ENCODE measurements at places on chromosomes 1 and 21.

DNA sequence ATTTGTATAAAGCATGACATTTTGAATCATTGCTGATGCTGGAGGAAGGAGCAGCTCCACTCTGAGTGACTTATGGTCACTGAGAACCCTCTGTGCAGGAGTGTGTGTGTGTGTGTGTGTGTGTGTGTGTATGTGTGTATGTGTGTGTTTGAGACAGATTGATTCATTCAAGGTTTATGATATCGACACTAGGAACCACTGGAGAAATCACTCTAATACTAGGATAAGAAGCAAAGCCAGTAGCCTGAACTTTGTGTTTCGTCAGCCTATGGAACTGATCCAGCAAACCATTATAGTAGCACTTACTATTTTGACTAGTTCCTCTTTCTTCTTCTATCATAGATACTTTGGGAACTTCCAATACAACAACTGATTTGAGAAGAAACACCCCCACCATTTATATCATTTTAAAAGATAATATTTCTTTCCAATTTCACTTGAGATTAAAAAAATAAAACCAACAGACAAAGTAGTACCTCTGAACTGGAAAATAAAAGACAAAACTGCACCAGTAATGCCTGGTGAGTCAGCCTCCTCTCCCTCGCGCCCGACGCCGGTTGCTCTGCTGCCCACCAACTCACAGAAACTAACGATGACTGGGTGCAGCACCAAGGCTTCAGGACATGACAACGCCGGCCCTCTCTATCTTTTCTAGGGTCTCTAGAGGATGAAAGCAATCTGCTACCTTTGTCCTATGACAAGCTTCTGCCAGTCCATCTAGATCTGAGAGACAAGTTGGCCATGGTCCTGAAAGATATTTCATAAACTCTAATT, 20.9 kb downstream of the SLAMF1 start:
- no peak for DNase-seq

GRCh38 chr1:73635021-73635420, 563.0 kb downstream of the LRRIQ3 start:
- DNase-seq: no peak

GRCh38 chr1:4685523-4685865, 31.1 kb downstream of the AJAP1 start:
- DNase-seq: no peak

DNA sequence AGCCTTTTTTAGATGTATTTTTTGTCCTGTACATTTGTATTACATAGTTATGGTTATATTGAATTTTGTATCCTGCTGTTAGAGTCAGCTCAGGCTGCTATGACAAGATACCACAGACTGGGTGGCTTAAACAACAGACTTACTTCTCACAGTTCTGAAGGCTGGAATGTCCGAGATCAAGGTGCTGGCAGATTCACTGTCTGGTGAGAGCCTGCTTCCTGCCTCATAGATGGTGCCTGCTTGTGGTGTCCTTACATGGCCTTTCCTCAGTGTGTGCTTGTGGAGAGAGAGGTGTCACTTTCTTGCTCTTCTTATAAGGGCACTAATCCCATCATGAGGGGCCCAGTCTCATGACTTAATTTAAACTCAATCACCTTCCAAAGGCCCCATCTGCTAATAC, 23.1 kb upstream of the MYSM1 start:
- DNase-seq: no peak

DNA sequence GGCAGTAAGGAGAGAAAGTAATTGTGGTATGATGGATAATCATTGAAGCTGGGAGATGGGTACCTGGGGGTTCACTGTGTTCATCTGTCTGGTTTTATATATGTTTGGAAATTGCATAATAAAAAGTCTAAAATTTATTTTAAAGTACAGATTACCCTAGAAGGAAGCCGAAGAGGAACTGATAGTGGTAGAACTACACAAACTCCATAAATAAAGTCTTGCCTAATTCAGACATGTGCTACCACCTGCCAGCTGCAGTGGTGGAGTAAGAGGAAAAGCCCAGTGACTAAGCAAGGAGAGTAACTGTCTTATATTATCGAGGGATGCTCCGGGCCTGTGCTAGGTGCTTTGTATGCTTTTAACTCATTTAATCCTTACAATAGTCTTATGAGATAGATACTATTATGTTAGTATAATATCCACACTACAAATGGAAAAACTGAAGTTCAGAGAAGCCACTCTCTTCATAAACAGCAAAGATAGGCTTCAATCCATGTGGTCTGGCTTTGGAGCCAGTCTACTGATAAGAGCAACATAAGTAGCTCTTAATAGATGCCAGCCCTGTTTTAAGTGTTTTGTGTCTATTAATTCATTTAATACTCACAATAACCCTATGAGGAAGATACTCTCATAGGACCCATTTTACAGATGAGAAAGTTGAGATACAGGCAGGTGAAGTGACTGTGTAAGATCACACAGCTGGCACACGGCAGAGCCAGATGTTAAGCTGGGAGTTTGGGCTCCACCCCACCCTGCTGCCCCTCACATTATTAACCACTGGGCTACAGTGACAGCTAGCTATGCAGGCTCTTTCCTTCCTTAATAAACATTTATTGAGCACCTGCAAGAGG, 56.8 kb upstream of the HNRNPU start:
- DNase-seq: no peak
